ENCODE measurements at places on chromosomes 4 and X. TPM values are rescaled to one million over a fixed set of nuclear protein-coding genes. Genes with fewer than 3 reads are reported as not detected.

MAGEA4 gene
- total RNA-seq, result not detected

PPEF2 gene
- not detected for total RNA-seq

PPBP gene
- not detected for total RNA-seq

RPA4 gene
- total RNA-seq, result 3.7 TPM

- no peak for DNase-seq
Observed at GRCh38 chrX:63526863-63527262, 175.7 kb upstream of the SPIN4 start.

DNA sequence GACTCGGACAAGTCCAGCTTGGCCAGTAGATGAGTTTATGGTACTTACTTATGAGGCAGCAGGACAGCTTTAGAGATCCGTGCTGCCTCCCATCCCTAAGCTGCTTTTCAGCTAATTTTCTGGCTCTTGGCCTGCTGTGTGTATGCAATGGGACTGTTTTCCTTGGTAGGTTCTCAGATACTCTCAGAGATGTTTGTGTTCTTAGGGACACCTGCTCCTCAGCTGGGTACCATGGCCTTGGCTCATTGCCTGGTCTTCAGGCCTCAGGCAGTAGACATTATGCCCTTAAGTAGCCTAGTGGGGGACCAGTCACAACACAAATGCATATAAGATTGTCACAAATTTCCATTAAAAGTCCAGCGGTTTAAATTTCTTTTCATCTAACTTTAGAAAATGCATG lies 688.0 kb downstream of the PCDH7 start:
- no peak for DNase-seq

DNA sequence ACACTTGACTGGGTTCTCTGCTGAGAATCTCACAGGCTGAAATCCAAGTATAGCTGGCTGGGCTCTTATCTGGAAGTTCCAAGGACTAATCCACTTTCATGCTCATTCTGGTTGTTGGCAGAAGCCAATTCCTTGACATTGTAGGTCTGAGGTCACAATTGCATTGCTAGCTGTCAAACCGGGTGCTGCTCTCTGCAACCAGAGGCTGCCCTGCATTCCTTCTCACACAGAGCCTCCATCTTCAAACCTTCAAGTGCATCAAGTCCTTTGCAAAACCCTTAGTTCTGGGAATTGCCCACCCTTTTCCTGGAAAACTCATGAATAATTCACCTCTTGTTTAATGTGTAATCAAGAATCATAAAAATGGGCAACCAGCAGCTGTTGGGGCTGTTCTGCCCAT lies 404.2 kb downstream of the KCNIP4 start:
- no peak for DNase-seq

- no peak for DNase-seq
Observed at GRCh38 chr4:85952972-85953650, 406.7 kb downstream of the MAPK10 start.

- no peak for DNase-seq
Observed at GRCh38 chr4:5930876-5931275, 38.0 kb upstream of the CRMP1 start.

DNA sequence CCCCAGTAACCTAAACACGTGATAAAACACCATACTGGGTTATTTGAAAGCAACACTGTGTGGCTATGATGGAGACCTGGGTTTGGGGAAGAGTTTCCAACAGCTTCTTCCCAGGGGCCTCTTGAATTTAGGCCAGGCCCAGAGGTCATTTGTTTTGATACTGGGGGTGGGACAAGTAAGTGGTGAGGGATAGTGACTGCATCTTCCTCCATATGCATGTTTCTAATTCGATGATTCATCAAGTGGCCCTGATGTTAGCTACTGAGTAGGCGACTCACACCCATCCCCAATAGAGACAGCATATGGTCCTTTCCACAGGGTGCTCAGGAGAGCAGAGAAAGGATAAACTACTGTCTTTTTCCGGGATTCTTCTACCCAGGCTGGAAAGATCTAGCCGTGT lies 2.7 kb downstream of the NDP start:
- no peak for DNase-seq

DNA sequence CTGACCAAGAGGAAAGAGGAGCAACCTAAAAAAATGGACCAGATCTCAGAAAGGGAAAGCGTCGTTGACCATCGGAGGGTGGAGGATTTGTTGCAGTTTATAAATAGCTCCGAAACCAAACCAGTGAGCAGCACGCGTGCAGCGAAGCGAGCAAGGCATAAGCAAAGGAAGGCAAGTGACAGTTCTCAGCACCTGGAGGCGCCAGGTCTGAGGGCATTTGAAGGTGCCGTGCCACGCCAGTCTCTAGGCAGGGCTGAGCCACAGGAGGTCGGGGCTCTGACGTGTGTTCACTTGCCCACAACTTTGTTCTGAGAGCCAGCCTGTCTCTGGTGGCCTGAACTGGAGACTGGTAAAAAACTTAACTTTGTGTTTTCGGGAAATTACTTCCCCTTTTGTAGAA lies 59.7 kb downstream of the TNIP2 start:
- no peak for DNase-seq

- DNase-seq, result no peak
Observed at GRCh38 chr4:40180356-40180755, 16.5 kb upstream of the RHOH start.

DNA sequence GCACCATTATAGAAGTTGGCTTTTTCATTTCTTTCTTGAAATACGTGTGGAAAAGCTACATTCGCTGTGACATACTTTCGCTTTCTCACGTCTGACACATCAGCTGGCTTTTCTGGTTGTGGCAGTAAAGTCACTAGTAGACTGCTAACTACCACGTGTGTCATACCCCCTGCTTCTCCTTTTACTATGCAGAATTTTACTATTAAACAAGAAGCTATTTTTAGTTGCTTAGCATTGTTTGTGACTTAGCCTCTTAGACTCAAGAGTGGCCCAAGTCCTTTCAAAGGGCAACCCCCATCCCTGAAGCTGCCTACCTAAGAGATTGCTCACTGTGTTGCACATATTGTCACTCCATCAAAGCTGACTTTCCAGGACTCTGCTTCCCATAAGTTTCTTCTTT lies 2.1 kb upstream of the IL2 start:
- no peak for DNase-seq

DNA sequence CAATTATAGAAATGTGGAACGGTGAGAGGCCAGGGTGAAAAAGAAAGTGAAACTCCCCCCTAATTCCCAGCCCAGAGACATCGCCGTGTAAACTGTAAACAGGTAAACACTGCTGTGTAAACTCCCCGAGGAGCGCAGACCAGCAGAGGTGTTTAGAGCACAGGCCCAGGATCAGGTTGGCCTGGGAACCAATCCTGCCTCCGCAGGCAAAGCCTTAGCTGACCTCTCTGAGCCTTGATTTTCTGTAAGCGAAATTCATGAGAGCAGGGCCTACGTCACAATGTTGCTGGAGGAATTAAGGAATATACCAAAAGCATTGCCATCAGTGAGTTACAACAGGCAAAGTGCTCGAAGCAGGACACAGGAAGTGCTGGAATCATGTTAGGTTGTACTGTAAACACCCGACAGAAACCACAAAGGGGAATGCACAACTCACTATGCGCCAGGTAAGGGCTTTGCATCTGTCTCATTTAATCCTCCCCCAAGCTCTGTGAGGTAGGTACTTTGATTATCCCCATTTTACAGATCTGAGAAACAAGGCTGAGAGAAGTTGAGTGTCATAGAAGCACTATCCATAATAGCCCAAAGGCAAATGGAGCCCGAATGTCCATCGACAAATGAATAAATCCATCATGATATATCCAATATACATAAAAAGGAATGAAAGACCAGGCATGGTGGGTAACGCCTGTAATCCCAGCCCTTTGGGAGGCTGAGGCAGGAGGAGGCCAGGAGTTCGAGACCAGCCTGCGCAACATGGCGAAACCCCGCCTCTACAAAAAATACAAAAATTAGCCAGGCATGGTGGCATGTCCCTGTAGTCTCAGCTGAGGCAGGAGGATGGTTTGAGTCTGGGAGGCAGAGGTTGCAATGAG lies 30.7 kb upstream of the KIAA0232 start:
- no peak for DNase-seq

DNA sequence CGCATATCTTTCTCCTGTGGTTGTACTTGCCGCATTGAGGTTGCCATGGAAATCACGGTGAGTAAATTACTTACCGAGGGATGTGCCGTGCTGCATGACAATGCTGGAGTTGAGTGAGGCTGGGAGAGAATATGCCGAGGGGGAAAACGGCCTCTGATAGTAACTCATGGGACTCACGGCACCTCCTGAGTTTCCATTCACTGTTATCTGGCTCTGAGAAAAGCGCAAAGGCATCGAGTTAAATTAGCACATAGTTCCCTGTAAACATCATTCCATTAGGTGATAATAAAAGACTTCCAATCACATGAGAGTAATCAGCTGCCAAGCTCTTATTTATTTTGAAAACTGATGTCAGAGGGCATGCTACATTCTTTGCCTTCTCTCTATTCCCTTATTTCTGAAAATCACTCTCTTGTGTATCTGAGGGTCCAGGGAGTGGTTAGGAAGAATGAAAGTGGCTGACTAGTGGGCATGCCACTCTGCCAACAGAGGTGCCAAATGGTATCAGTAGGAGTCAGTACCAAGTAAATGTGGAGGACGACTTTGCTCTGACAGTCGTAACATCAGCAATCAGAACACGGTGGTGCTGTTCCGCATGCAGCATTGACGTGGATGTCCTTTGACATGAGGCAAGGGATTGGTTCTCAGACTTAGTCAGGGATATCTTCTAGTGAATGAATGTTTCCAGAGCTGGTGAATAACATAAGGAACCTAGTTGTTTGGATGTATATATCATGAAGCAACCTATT lies 126.9 kb upstream of the PDLIM3 start:
- DNase-seq, result no peak

GRCh38 chr4:169071747-169072146 lies 61.7 kb upstream of the CBR4 start:
- DNase-seq, result no peak

DNA sequence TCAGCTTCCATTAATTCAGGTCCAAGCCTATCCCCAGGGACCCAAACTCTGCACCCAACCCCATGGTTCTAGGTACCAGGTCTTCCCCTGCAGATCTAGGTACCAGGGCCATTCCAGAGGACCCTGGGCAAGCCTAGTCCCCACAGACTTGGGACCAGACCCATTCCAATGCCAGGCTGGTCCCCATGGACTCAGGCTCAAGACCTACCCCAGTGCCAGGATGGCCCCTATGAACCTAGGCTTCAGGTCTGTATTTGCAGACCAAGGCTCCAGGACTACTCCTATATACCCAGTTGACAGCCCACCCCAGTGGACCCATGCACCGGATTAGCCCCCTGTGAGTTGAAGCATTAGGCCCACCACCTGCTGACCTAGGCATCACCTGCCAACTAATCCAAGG lies 8.9 kb downstream of the MTHFD2L start:
- DNase-seq, result no peak

All from uterus (tissue), 4 donors.